GM20000 (cell line): ENCODE measurements at places on chromosomes 2 and 18.

GRCh38 chr2:134845719-134846118 lies 7.3 kb downstream of the ACMSD start:
- no peak for DNase-seq

DNA sequence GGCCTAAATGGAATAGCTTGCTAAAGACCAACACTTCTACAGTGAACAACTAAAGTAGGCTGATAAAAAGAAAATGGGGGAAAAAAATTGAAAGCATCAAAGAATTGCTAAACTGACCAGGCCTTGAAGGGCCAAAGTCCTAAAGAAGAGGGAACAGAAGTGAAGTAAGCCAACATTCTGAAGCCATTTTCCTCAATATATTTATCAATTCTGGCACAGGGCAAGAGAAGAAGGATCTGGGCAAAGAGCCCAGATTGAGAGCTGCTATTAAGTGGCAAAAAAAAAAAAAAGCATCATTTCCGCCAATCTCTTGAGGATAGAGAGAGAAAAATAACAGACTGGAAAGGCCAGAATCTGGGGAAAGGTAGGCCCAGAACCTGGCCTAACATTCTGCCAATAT lies 25.7 kb downstream of the FANCL start:
- no peak for DNase-seq

DNA sequence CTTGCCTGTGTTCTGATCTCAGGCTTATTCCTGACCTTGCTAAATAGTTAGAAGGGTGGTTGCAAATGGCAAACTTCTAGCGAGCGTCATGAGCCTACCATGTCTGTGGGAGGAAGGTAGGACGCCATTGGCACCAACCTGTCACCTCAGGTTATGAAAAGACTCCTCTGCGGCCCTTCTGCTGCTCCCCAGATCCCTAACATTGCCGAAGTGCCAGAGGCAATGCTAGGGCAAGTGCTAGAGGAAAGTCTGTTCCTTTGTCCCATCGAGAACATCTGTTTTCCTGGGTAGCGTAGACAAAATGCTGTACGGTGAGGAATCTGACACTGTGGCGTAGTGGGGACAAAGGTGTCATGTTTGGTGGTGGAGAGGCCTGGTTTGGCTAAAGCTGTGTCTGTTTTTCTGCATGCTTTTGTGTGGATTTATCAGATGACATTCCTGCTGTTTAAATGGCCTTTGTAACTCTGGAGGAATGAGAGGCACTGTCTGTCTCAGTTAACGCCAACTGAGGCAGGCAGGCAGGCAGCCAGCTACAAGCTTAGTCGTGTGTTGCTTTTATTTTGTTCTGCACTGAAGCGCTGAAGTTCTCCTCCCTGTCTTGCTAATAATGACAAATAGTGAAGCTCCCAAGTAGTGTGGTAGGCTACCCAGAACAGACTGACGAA lies 94.1 kb downstream of the PRPF40A start:
- no peak for DNase-seq

DNA sequence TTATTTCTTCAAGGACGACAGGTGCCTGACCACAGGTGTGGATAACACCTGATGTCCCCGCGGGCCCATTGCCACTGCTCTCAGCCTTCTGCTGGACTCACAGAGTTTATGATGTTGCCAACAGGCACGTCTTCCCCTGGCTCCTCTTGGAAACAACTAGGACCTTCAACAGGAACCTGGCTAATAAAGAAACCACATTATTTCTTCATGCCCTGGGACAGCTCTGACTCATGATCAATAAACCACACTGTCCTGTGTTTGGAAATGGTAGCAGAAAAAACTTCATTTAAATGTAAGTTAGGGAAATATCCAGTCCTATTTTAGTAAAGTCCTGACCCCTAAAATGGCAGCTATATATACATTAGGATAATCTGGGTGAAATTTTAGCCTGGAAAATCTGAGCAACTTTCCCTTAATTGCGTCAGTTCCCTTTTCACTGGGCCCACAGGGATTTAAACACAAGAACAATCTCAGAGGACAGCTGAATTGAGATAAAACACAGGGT lies 158.9 kb downstream of the VAPA start:
- no peak for DNase-seq

DNA sequence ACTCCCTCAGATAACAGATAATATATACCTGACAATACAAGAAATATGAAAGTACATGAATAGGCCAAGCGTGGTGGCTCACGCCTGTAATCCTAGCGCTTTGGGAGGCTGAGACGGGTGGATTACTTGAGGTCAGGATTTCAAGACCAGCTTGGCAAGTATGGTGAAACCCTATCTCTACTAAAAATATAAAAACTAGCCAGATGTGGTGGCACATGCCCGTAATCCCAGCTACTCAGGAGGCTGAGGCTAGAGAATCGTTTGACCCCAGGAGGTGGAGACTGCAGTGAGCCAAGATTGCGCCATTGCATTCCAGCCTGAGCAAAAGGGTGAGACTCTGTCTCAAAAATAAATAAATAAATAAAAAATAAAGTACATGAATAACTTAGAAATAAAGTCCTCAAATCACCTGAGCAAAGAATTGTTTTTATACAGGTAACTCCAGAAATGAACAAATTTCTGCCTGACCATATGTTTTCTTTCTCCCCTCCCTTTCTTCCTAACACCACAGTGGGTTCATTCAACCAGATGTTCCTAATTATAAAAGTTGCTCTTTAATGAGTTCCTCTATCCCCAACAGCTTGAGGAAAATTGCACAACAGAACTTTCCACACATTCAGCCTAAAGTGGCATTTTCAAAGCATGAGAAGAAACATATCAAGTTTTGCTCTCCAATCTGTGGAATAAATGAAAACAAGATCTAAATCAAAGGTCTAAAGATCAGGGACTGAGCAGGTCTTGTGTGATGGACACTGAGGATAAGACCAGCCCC lies 33.6 kb upstream of the AP1S3 start:
- no peak for DNase-seq

DNA sequence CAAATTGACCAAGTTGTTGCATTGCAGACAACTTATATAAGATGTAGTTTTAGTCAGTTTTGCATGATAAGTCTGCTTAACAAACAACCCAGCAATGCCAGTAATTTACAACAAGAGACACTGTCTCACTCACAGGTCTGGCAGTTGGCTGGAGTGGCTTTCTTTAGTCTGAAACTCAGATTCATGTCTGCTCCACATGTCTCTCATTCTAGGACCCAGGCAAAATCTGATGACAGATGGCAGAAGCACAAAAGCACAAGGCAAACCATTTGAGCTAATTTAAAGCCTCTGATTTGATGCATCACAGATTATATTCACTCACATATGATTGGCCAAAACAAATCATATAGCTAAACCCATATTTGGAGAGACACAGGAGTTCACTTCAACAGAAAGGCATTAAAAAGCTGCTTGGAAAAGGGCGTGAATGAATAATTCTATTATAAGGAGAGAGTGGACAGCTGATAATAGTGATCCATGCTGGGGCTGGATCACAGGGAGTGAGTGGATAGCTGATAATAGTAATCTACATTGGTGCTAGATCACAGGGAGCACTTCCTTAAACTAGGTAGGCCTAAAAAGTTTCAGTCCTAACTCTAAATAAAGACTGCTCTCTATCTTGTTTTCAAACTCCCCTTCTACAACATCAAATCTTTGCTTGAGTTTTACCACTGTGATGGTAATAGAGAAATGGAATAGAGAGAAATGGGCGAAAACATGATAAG lies 593.2 kb upstream of the ZNF804A start:
- no peak for DNase-seq
